ENCODE measurements at places on chromosomes 16 and 17.
A peak's percentile ranks its signal among the peaks of the same experiment; 100 is the strongest.

GRCh38 chr16:318628-319027 is 33.9 kb downstream of the AXIN1 start:
- DNase-seq, result no peak

GRCh38 chr17:64498308-64499203 is 1.7 kb upstream of the POLG2 start:
- no peak for DNase-seq

- DNase-seq, result no peak
These were observed 833 bp upstream of the BCAR1 start for GRCh38 chr16:75252049-75252864.

- DNase-seq, result no peak
These were observed at the start of gene MC1R for GRCh38 chr16:89918453-89919347. Gene MC1R, plus strand, starts transcription at chr16:89918862. Its CDS starts 397 bp downstream, at chr16:89919259.

- DNase-seq, result peak; percentile 59
These were observed 4.0 kb upstream of the ZNF267 start for GRCh38 chr16:31869511-31870201.

GRCh38 chr17:65565559-65565958 is 4.1 kb upstream of the AXIN2 start:
- DNase-seq, result no peak

GRCh38 chr16:57876210-57876609 is 73.9 kb upstream of the KIFC3 start:
- no peak for DNase-seq

GRCh38 chr16:11170696-11171447 is 85.1 kb downstream of the SOCS1 start:
- no peak for DNase-seq

DNA sequence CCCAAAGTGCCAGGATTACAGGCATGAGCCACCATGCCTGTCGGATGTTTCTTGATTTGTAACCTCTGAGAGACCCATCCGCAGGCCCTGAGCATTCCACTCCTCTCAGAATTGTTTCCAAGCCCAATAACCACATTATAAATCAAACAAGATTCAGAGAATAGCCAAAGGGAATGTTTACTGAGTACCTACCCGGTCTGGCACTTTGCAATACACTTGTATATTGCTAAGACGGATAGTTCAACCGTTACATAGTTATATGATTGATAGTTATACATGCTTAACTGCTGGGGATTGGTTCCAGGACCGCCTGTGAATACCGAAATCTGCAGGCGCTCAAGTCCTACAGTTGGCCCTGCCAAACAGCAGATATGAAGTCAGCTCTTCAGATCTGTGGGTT is 3.0 kb upstream of the KAT8 start:
- no peak for DNase-seq

- DNase-seq, result no peak
These were observed 20.5 kb upstream of the SPACA3 start for GRCh38 chr17:32971171-32971570.

- no peak for DNase-seq
These were observed 52.1 kb downstream of the IGF2BP1 start for GRCh38 chr17:49049265-49049664.

- no peak for DNase-seq
These were observed 199.3 kb upstream of the CA10 start for GRCh38 chr17:52357854-52358253.

GRCh38 chr17:78576389-78577112 is 645 bp downstream of the DNAH17 start:
- no peak for DNase-seq

DNA sequence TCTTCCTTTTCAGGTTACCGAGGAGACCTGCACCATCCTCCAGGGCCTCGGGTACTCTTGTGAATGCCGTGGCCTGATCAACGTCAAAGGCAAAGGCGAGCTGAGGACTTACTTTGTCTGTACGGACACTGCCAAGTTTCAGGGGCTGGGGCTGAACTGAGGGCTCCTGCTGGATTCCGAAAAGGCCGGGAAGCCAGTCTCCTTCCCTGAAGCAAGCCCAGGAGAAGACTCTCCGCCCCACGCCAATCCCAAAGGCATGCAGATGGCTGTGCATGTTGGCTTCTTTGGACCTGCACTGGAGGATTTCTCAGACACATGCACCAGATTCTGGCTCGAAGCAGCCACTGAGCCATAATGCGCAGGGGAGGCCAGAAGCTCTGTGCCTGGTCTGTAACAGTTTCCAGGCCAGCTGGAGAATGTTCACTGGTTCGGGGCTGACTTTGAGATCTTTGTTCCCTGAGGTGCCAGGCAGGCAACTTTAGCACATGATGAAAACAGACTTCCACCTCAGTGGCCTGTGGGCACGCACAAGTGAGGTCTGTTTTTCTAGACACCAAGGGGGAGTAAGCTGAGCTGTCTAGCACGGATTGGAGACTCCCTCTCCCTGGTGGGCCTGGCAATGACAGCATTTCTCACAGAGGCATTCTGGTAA is 49.1 kb downstream of the ADCY7 start:
- DNase-seq, result no peak

DNA sequence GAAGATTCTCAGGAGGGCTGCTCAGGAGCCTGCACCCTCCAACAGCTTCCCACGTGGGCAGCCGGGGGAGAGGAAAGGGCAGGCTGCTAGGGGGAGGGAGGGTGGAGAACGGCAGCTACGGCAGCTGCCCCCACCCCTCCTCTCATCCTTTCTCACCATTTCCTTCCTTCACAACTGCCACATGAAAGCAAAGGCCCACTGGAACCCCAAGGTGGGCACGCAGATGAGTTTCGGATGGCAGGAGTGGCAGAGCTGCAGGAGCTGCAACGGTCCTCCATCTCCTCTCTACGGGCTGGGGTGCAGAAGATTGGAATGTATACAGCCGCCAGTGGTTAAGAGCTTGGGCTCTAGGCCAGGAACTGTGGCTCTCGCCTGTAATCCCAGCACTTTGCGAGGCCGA is 77.7 kb downstream of the GAS7 start:
- no peak for DNase-seq

DNA sequence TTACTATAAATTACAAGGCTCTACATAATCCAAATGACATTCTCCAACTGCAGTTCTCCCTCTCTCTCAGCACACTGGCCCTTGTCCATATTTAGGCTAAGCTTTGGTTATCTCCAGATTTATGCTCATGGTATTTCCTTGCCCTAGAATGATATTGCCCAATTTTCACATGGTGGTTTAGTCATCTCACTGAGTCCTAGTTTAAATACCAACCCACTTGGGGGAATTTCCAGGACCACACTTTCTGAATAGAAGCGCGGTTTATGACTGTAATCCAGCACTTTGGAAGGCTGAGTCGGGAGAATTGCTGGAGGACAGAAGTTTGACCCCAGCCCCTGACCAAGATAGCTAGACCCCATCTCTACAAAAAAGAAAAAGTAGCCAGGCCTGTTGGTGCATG is 280.1 kb upstream of the MON1B start:
- no peak for DNase-seq

DNA sequence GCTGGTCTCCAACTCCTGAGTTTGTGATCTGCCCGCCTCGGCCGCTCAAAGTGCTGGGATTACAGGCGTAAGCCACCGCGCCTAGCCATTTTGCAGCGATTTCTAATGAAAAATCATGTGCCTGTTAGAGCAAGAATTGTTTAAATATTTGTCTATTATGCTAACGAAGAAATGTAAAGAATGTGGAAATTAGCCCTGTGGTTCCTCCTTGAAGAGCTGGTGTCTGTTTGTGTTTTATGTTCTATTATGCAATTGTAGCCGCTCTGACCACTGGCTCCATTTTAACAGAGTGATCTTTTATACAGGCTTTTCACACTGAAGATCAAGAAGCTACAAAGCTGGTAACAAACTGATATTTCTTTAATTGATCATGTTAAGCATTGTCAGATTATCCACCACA is 217.3 kb downstream of the USP22 start:
- no peak for DNase-seq

DNA sequence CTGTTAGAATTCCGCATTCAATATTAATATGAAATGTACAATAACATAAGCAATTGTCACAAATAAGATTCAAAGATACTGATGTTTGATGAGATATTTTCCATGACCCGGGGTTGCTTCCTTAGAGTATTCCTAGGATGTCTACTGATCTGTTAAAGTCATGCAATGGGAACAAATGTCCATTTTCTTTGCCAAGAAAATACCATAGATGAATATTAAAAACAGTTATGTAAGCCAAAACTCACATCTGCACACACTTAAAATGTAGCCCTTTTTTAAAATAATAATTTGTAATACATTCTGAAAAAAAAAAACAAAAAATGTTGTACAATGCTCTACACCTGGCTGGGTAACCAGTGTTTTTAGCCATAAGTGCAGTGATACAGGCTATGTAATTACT is 259.4 kb upstream of the AXIN2 start:
- DNase-seq, result no peak

DNA sequence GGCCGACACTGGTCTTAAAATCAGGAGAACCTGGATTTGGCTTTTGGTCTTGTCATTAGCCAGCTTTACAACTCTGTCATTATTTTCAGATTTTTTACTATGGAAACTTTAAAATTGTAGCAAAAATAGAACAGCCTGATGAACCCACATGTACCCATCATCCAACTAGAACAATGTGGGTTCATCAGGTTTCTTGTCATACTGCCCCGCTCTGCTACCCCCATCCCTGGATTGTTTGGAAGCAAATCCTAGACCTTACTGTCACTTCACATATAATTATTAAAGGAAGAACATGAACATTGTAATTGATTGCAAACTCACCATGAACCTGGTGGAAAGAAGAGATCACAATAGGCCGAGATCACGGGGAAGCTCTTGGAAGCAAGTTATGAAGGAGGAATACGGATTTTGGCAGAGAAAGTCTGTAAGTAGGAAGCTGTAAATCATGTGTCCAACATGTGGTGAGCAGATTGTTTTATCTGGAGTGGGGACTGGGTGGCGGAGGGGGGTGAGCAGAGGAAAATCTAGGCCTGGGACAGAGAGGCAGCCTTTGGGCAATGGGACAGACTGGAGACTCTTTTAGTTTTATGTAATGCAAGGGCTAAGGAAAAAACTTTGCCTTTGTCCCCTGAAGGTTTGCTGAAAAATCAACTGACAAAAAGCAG is 67.0 kb downstream of the PITPNC1 start:
- no peak for DNase-seq

DNA sequence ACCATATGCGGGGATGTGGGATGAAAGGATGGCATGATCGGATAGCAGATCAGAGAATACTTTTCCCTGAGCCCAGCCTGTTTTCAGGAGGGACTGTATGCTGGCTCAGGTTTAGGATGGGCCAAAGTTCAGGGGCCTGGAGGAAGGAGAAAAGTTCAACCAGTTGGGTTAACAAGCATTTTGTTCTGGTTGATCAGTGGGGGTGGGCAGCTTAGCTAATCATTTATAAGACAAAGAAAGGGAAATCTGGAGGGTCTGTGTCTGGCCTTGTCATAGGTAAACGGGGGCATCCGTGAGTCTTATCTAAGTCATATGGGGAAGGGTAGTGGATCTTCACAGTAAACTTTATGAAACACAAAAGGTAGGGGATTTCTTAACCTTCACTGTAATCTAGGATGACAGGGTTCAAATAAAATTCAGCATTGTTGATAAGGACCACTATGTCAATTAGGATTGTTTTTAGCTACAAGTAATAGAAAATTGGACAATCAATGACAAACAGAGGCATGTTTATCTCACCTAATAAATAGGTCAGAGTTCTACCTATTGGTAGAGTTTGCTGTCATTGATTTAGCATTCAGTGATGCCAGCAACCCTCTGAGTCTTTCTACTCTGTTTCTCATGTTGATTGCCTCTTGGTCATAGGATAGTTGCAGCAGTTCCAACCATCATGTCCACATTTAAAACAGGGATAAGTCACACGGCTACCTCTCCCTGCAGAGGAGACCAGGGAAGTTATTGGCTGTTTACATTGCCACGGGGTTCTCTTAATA is 11.4 kb downstream of the PCTP start:
- no peak for DNase-seq

DNA sequence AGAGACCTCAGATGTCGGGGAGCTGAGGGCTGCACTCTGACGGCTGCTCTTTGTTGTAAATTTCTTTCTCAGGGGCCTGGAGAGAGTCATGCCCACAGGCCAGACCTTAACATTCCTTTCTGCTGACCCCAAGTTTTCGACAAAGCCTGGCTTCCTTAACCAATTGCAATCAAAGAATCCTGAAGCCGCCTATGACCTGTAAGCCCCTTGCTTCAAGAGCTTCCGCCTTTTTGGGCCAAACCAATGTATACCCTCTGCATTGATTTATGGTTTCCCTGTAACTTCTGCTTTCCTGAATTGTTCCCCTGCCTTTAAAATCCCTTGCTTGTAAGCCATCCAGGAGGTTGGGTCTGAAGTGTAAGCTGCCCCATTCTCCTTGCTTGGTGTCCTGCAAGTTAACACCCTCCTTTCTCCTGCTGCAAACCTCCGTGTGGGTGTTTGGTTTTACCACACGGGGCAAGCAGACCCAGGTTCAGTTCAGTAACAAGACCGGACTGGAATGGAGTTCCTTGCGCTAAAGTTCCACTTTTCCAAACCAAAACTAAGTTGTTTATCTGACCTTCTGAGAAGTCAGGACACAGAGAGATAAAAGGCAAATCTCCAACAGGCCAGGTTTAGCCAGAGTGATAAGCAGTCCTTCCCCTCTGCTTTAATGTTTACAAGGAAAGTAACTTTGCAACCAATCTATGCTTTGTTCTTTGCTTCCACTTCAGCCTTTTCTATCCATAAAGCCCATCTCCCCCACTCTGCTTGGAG is 141.6 kb downstream of the KCNJ12 start:
- DNase-seq, result no peak

- no peak for DNase-seq
These were observed 99.6 kb downstream of the SPACA3 start for GRCh38 chr17:33091271-33091670.

GRCh38 chr17:71302721-71303549 is 817.9 kb upstream of the SOX9 start:
- DNase-seq, result no peak

DNA sequence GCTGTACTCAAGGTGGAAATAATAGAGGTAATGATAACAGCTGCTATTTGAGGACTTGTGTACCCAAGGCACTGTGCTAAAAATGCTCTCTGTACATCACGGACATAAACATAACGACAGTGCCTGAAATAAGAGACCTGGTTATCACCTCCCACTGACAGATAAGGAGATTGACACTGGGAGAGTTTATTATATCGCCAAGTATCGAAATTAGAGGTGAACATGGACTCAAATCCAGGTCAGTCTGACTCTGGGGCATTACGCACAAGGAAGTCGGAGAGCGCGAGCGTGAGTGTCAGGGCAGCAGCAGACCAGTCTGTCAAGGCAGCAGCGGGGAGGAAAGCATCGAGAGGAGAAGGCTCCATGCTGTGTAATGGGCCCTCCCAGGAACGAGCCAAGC is 57.1 kb downstream of the GOSR1 start:
- no peak for DNase-seq

- no peak for DNase-seq
These were observed 6.2 kb downstream of the ZNF276 start for GRCh38 chr16:89727406-89728120.
